Activated CD8-positive, alpha-beta T cell treated with anti-CD3 and anti-CD28 coated beads for 36 hours (primary cell): ENCODE measurements at places on chromosomes 2 and 18. TPM values are rescaled to one million over a fixed set of nuclear protein-coding genes. Genes with fewer than 3 reads are reported as not detected.

Gene UGT1A7
- total RNA-seq, result not detected

Gene C1QL2
- not detected for total RNA-seq

Gene LYG2
- not detected for total RNA-seq

Gene CD28
- 97.3 TPM for total RNA-seq

Gene CCDC150
- 13.8 TPM for total RNA-seq

Gene DLX1
- not detected for total RNA-seq

Gene PSMA8
- 1.3 TPM for total RNA-seq

Gene TMEM17
- 0.13 TPM for total RNA-seq

Gene REG3A
- not detected for total RNA-seq

Gene MC5R
- not detected for total RNA-seq

Gene GPR17
- total RNA-seq, result not detected

Gene AQP12B
- not detected for total RNA-seq

Gene CHN1
- 2.9 TPM for total RNA-seq

Gene CGREF1
- total RNA-seq, result 4.3 TPM

Gene TTC21B
- 22.1 TPM for total RNA-seq

Gene EIF2AK3
- 14.9 TPM for total RNA-seq

Gene MAPK4
- total RNA-seq, result not detected

Gene TLX2
- not detected for total RNA-seq

Gene ANKRD23
- 5.3 TPM for total RNA-seq

Gene RBBP8
- 70.9 TPM for total RNA-seq

Gene EPHA4
- total RNA-seq, result 1.8 TPM

Gene CYBRD1
- total RNA-seq, result 1.2 TPM

Gene LIMS4
- total RNA-seq, result 0.74 TPM

Gene SLC38A11
- total RNA-seq, result not detected

Gene SP5
- not detected for total RNA-seq

Gene IL1RL2
- not detected for total RNA-seq

Gene CYP27C1
- total RNA-seq, result not detected

Gene PDE11A
- not detected for total RNA-seq

Gene MYO1B
- 43.2 TPM for total RNA-seq

Gene AGXT
- not detected for total RNA-seq

Gene RAB17
- 0.14 TPM for total RNA-seq

Gene COBLL1
- 0.36 TPM for total RNA-seq

Gene DCDC2C
- total RNA-seq, result not detected

Gene SLC16A14
- 2.3 TPM for total RNA-seq

Gene CHRNG
- not detected for total RNA-seq
